ENCODE measurements at places on chromosomes 5 and 9.

DNA sequence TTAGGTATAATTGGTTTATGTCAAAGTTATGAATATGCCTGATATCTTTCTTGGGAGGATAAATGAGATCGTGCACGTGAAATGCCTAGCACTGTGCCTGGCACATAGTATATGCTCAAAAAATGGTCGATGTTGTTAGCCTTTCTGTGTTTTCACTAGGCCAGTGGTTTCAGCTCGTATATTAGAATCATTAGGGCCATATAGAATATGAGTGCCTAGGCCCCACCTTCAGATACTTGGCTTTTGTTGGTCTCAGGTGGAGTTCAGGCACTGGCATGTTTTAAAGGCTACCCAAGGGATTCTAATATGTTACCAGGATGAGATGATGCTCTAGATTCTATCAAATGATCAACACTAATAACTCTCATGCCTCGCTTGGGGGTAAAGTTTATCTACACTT is 56.8 kb downstream of the ELL2 start:
- no peak for DNase-seq

- no peak for DNase-seq
Measured at GRCh38 chr9:113858282-113858681, 17.8 kb upstream of the ZNF618 start.

DNA sequence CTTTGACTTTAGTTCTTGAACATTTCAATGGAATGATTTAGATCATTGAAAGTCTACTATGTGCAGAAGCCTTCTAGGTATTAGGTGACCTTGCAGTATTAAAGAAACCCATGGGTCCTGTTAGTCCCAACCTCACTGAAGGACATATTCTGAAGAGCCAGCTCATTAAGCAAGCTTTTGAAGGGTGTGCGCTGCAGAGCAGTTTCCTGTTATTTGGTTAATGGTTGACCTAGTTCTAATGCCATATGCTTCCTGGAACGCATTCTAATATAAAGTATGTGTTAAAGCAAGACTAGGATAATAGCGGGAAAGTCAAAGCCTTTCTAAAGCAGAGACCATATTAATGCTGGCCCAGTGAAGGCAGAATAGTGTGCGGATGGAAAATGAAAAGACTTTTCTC is 20.1 kb downstream of the ZNF462 start:
- no peak for DNase-seq

DNA sequence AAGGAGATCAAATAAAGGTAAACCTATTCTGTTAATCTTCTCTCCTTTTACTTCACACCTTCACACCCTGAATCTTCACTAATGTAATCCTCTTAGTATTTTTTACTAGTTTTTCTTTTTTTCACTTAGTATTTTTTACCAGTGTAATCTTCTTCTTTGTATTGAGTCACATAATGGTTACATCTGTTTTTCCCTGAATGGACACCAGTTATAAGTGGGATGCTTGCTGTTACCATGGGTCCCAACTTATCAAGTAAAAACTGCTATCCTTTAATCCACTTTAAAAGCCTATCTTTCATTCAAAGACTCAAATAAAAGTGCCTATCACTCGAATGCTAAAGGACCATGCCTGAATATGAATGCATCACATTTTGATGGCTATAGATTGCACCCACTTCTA is 15.1 kb downstream of the ZFAND5 start:
- no peak for DNase-seq

GRCh38 chr9:91659529-91660495 is 236.2 kb upstream of the NFIL3 start:
- peak; percentile 15 for DNase-seq

GRCh38 chr9:27395484-27395921 is 98.6 kb upstream of the EQTN start:
- no peak for DNase-seq

DNA sequence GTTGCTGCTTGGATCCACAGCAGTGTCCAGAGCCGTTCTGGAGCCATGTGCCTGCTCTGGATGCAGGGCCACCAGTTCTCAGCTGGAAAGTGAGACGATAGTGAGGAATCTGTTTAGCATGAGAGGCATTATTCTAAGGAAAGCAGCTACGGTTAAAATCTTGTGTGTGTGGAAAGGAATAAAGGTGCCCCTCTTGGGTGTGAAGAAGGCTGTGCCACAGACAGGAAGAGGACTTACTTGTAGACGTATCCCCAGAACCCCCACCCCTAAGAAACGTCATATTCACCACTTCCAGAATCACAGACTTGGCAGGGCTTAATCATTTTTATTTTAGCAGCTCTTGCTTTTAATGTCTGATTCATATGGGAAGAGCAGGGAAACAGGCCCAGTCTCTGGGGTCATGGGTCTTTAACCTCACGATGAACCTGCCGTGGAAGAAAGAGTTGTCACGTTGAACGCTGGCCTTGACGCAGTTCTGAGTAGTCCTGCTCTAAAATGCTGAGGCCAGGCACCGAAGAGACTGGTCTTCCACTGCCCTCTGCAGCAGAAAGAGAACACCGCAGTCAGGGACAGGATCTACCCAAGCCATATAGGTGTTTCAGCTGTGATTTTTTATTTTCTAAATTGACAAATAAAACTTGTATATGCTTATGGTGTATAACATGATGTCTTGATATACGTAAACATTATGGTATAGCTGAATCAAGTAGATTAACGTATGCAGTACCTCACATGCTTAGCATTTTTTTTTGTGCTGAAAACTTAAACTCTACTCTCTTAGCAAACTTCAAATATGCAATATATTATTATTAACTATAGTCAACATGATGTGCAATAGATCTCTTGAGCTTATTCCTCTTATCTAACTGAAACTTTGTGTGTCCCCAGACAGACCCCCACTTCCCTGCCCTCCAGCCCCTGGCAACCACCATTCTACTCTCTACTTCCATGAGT is 38.8 kb downstream of the CARTPT start:
- DNase-seq, result peak; percentile 68

DNA sequence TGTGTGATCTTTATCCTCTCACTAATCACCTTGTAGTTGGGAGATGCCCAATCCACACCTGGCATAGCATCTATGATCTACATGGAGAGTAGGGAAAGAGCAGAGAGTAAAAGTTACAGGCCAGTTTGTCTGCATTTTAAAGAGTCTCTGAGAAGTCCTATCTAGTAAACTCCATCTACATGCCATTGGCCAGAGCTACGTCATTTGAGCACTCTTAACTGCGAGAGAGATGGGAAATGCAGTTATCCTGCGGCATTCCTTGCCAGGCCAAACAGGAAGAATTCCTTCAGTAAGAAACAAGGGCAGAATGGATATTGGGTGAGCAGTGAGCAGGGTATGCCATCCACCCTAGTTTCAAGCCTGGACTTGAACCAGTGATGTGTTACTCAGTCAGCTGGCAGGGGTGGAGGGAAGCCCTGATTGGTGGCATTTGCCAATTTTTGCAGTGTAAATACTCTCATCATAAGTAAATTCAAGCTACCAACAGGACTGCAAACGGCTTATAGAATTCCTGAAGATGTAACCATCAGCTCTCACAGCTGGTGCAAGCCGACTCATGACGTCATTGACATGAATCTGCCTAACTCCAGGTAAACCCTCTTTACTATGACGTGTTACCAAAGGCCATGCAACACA is 156.8 kb upstream of the MSX2 start:
- DNase-seq, result no peak

DNA sequence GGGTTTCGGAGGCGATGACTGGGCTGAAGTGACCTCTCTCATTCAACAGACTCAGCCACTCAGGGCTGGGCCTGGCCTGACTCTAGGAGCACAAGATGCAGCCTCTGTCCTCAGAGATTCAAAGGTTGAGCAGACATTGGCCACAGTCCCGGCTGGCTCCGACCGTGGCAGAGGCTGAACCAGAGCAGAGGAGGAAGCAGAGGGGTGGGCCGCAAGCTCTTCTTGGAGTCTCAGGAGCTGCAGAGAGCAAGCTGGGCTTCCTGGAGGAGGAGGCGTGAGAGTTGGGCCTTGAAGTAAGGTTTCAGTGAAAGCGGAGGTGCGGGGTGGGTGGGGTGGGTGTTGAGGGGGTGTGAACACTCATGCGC is 37.6 kb downstream of the ALG2 start:
- no peak for DNase-seq

GRCh38 chr9:87259543-87260518 is 237.8 kb upstream of the DAPK1 start:
- DNase-seq, result peak; percentile 21

DNA sequence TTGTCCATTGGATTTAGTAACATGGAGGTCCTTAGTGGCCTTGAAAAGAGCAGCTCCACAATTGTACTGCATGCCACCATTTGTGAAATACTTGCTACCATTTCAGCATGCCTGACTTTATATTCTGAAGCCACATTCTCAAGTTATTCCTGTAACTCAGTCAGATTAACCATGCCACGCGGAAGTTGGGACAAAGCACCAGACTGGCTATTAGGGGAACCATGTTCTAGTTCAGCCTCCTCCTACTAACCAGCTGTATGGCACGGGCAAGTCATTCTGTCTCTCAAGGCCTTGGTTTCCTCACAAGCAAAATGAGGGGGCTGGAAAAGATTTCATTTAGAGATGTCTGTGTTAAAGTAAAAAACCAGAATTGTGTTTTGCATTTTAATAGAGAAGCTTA is 418.0 kb downstream of the PLK2 start:
- no peak for DNase-seq

- DNase-seq, result no peak
Measured at GRCh38 chr5:83392766-83393503, 78.6 kb upstream of the VCAN start.

- DNase-seq, result no peak
Measured at GRCh38 chr9:134169724-134170401, 5.5 kb upstream of the RNU6ATAC start.

DNA sequence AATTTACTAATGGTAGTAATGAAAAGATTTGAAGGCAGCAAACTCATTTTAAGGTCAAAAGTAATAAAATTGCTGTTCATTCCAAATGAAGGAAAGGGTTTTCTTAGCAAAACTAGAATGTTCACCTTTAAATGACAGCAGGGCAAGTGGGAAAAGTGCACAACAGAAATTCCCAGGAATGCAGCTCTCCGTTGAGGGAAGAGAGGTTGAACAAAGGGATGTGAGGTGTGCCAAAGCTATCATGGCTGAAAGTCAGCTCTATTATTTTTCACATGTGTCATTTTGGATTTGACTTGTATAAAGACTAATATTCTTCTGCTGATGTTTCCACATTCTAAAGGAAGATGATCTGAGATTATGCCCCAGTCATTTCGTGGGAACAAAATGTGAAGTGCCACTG is 51.6 kb downstream of the TEK start:
- DNase-seq, result no peak

DNA sequence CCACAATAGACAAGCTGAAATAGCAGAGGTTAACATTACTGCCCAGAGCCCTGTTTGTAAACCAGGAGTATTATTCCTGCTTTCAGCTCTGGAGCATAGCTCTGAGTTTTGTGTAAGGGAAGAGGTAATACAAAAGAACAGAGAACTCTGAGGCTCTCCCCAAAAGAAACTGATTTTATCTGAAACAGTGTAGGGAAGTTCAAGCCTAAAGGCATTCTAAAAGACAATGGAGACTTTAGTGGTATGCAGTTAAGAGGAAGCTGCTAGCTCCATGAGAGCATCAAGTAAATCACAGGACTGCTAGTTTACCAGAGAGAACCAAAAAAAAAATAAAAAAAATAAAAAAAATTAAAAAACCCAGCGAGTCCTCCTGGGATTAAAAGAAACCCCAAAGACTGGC is 146.6 kb upstream of the PCSK5 start:
- DNase-seq, result no peak

DNA sequence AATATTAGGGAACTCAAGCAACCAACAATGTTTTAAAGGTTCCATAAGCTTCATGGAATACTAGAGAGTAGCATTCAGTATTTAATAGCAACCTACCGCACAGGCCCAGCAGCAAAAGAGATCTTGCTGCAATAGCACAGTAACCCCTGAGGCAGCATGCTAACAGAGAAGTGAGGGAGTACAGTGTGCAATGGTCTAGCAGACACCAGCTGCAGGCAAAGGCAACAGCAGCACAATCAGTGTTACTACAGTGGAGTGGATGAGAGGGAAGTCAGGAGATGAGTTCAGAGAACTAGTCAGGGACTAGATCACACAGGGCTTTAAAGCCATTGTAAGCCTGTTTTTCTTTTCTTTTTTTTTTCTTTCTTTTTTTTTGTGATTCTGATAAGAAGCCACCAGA is 2.8 kb downstream of the TICAM2 start:
- DNase-seq, result no peak

- DNase-seq, result peak; percentile 33
Measured at GRCh38 chr9:128150594-128151308, 1.5 kb downstream of the LCN2 start.

- DNase-seq, result no peak
Measured at GRCh38 chr5:94361161-94361560, 257.2 kb downstream of the KIAA0825 start.

GRCh38 chr5:100787648-100788047 is 115.4 kb downstream of the ST8SIA4 start:
- no peak for DNase-seq

DNA sequence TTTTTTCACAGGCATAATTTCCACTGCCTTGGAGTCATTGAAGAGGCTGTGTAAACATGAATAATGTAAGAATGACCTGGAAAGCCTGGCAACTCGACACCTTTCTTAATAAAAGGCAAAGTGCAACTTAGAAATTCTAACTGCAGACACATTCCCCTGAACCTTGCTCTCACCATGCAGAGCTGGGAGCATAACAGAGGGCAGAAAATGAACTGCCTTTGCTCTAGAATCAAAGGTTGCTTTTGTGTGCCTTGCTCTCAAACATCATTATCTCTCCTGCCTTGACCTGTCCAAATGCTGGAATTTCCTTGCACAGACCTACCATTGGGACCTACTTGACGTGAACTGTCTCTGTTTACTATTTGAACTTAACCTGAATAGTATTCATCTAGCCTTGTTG is 462.0 kb upstream of the ZNF462 start:
- no peak for DNase-seq

GRCh38 chr5:119833176-119833575 is 203.8 kb downstream of the FAM170A start:
- no peak for DNase-seq

DNA sequence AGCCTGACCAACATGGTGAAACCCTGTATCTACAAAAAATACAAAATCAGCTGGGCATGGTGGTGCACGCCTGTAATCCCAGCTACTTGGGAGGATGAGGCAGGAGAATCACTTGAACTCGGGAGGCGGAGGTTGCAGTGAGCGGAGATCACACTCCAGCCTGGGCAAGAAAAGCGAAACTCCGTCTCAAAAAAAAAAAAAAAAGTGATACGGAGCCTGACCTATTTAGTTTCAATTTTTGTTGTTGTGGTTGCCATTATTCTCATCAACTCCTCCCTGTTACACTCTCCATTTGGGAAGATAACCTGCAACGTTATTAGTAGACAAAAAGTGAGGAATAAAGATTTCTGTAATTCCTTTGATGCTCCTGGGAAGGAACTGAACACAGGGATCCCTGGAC is 1.3 kb downstream of the STOM start:
- peak; percentile 38 for DNase-seq

DNA sequence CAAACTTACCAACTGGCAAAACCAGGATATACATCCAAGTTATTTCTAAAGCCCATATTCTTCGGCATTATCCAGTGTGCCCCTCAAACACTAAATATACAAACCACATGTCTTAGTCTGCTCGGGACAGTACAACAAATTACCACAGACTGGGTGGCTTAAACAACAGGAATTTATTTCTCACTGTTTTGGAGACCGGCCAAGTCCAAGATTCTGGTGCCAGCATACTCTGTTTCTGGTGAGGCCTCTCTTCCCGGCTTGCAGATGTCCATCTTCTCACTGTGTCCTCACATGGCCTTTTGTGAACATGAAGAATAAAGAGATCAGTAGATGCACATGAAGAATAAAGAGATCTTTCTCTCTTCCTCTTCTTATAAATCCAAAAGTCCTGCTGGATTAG is 12.9 kb upstream of the SLCO6A1 start:
- no peak for DNase-seq

GRCh38 chr9:93952119-93952783 is 2.9 kb downstream of the BARX1 start:
- DNase-seq, result no peak

- DNase-seq, result no peak
Measured at GRCh38 chr5:142910128-142910527, 140.0 kb downstream of the ARHGAP26 start.

Data from activated CD4-positive, alpha-beta T cell treated with anti-CD3 and anti-CD28 coated beads, Interleukin-10, Interleukin-2, amounts not matched to agents 100 ng/mL and 50 ng/mL, durations not matched to agents 16 hours and 8 hours (primary cell).